GM12891 (cell line): ENCODE measurements at places on chromosomes 2 and 18.

GRCh38 chr2:109722026-109722425, 72.1 kb upstream of the RGPD5 start:
- DNase-seq: no peak

- no peak for DNase-seq
These were observed 271.5 kb downstream of the AGAP1 start for GRCh38 chr2:235765181-235765820.

DNA sequence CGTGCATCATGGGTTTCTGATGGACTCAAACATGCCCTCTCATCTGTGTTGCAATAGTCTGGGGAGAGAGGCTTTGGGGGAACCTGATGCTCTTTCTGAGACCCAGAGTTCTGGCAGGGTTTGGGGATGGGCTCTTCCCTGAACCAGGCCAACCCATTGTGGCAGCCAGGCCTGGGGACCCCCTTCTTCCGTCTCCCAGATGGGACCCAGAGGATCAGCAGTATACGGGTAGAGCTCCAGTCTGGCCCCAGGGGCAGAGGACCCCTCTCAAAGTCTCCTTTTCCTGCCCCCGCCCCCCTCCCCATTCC, 333.7 kb downstream of the DYSF start:
- no peak for DNase-seq

DNA sequence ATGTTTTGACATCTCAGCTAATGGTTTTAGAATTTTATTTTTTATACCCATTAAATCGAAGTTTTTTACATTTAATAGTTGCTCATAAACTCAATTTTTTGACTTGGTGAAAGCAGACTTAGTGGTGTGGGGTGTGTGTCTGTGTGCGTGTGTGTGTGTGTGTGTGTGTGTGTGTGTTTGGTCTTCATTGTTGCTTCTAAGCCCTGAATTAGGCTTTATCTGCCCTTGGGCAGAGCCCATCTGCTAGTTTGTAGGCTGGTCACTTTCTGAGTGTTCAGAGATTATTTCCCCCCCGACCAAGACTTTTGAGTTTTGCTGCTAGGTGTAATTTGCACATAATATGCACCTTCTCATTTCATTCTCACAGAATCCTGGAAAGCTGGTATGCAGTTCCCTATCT, 14.3 kb downstream of the PAX3 start:
- DNase-seq: no peak

DNA sequence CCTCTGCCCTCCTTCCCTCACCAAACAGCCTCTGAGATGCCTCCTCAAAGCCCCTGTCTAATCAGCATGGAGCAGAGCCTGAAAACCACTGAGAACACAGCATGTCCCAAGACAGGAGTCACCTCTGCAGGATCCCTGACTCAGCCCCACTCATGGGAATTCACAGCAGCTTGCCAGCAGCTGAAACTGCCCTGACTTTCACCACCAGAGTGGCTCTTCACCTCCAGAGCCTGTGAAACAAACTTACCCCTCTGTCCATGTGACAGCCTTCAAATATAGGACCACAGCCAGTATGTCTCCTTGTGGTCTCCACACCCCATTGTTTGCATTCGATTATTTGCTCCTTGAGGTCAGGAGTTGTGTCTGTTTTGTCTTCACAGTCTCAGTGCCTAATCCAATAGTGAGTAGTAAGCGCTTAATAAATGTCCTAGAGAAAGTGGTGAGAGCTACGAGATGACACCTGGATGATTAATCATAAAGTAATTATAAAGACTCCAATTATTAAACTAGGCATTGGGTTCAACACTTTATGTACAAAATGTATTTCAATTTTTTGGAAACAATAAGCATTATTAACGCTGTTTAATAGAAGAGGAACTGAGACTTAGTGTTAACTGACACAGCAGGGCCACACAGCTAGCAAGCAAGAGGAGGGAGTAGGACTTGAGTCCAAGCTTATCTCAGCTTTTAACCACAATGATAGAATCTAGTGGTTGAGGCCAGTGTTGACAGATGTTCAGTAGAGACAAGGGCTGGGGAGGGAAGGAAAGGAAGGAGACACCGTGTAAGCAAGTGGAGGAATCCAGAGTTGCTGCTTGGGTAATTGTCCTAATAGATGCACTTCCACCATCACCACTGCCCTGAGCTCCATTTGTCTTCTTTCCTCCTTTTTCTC, 358.7 kb upstream of the TNP1 start:
- DNase-seq: no peak

- DNase-seq: no peak
These were observed 14.4 kb downstream of the EN1 start for GRCh38 chr2:118832791-118833715.

- DNase-seq: no peak
These were observed 70.6 kb downstream of the LDAH start for GRCh38 chr2:20752293-20752692.

GRCh38 chr18:32707586-32707985, 65.2 kb downstream of the KLHL14 start:
- DNase-seq: no peak

- no peak for DNase-seq
These were observed 529.4 kb downstream of the CCDC85A start for GRCh38 chr2:56713161-56713676.

DNA sequence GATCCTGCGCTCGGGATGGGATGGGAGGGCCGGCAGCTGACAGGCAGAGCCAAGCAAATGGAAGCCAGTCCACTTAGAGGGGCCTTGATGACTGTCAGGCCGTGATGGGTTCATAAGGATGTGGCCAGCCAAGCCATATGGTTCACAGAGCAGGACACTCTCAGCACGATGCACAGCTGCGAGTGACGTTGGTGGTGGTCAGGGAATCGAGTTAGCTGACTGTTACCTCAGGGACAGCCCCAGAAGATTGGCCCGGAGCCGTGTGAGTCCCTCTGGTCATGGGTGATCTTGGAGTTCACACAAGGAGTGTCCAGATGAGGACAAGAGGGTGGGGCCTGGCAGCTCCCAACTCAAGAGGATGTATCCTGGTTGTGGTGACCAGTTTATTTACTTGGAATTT, 70.2 kb downstream of the TPGS2 start:
- DNase-seq: no peak

- no peak for DNase-seq
These were observed 32.0 kb downstream of the LPIN1 start for GRCh38 chr2:11778416-11778815.

DNA sequence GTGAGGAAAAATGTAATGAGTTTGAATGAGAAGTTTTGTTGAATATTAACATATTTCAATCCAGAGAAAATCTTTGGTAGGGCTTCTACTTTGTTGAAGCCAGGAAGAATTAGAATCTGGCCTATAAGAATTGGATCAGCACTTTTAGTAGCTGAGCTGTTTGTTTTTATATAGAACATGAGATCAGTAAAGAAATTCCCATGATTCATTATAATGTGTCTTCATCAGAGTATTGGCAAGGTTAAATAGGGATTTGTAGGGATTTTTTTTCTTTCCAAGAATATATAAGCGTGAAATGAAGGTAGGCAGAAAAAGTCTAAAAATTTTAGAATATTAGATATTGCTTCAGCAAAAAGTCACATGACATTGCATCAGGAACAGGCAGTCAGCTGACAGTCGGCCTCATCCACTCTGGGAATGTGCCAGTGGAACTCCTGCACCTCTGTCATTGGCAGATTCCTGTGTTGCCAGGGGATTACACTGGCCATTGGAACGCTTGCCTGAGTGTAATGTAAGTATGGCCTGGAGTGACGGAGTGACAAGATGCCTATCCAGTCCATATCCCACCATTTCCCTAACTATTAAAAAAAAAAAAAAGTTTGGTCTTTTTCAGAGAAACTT, 60.6 kb downstream of the SERTAD2 start:
- no peak for DNase-seq

DNA sequence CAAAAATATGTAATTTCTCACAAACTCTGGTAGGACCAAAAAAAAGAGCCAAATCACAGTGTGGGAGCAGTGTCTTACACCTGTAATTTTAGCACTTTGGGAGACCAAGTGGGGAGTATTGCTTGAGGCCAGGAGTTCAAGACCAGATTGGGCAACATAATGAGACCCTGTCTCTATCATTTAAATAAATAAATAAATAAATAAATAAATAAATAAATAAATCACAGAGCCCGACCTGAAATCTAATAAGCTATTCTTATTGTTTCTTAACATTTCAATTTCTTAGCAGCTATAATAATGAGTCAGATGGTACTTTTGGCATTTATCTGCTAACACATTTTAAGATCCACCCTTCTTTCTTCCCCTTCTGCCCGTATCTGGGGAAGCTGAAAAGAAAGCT, 1229.6 kb downstream of the SUCLG1 start:
- no peak for DNase-seq

GRCh38 chr2:16031848-16032159, 91.5 kb downstream of the MYCN start:
- DNase-seq: no peak

DNA sequence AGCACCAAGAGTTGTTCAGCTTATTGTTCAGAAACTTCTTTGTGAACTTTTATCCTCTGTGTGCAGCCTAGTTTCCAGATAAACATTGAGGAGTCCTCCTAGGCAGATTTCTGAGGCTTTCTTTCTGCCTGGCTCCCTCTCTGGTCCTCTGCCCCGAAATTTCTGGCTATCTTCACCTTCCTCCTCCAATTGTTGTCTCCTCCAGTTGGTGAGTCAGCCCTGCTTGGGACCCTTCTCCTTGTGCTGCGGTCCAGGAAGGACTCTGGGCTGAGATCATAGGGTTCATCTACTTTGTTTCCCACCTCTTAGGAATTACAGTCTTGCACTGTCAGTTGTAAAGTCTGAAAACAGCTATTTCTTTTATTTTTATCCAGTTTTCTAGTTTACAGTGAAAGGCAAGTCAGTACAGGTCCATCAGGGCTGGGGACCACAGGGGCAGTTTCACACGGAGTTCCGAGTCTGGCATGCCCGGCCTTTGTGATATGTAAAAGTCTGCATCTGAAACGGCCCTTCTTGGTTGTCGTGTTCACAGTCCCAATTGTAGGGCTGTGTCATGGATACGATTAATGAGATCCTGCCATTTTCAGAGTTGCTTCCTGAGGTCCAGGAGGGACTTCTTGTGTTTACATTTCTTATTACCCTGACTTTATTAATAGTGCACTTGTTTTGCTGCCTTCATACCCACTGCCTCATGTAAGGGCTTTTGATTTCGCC, 100.8 kb downstream of the SMC6 start:
- DNase-seq: no peak

DNA sequence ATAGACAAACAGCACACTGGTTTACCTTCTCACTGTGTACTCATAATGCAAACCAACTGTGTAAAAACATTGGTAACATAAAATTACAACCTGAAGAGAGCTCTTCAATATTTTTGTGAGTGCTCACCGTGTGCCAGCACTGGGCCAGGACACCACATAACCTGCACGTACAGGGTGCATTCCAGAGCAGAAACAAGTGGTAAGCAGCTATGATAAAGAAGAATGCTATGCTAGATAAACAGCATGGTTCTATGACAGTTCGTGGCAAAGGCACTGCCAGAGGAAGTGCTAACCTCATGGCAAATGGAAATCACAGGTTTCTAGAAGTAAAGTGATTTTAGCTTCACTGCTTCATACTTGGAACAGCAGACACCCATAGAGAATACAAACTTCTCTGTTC, 343.5 kb downstream of the MTX2 start:
- DNase-seq: no peak
